Uterine smooth muscle cell (primary cell): ENCODE measurements at places on chromosomes 6 and 20. TPM values are rescaled to one million over a fixed set of nuclear protein-coding genes. Genes with fewer than 3 reads are reported as not detected.

LY6G6F gene
- not detected in 2 replicates for total RNA-seq

RRAGD gene
- 2.3 and 3.2 TPM in 2 replicates for total RNA-seq

ASIP gene
- total RNA-seq = not detected in 2 replicates

PMEPA1 gene
- total RNA-seq = under 0.01 and 1.00 TPM in 2 replicates

NOX3 gene
- total RNA-seq = not detected in 2 replicates

SLC22A7 gene
- total RNA-seq = not detected in 2 replicates

CBLN4 gene
- not detected in 2 replicates for total RNA-seq

MLIP gene
- not detected in 2 replicates for total RNA-seq

GPR63 gene
- 0.44 and 0.50 TPM in 2 replicates for total RNA-seq
